ENCODE measurements at places on chromosomes 5 and 9.

DNA sequence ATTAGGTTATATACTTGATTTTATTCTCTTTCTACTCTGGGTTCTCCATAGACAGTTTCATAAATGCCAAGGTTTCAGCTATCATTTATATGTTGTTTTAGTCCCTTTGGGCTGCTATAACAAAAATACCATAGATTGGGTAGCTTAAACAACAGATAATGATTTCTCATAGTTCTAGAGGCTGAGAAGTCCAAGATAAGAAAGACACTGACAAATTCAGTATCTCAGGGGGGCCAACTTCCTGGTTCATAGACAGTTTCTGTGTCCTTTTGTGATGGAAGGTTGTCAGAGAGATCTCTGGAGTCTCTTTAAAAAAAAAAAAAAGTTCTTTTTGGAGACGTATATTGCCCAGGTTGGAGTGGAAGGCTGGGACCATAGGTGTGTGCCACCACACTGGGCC lies 113.3 kb downstream of the SCAMP1 start:
- DNase-seq = no peak

GRCh38 chr9:23824830-23825591 lies 1.0 kb downstream of the ELAVL2 start:
- no peak for DNase-seq

DNA sequence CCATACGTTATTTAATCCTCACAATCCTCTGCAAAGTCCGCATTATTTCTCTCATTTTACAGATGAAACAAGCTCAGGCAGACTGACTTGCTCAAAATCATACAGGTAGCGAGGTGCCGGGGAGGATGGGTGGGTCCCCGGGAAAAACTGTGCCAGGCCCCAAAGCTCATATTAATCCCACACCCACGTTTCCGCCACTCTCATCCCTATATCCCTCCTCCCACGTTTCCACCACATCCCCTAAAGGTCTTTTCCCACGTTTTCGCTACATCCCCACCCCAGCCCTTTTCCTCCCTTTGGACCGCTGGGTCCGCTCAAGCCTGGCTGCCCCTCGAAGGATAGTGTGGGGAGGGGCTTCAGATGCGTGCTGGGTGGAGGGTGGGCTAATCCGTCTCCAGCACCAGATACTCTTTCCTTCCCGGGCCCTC lies 434 bp upstream of the FSD1L start:
- peak; percentile 32 for DNase-seq

DNA sequence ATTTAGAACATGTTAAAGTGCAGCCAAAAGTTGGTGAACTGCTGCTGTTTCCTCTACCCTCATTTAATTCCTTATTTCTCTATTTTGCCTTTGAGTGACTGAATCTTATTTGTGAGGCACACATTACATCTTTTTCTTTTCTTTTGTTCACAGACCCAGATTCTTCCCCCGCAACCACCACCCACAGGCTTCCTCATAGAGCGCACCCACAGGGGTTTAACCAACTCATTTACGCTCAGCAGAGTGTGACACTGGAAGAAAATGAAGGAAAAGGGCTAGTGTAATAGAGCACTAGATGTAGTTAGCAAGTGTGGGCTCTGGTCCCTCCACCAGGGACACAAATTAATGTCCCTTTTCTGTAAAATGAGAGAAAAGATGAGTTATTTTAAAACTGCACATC lies 200.7 kb downstream of the PARP8 start:
- DNase-seq = no peak

DNA sequence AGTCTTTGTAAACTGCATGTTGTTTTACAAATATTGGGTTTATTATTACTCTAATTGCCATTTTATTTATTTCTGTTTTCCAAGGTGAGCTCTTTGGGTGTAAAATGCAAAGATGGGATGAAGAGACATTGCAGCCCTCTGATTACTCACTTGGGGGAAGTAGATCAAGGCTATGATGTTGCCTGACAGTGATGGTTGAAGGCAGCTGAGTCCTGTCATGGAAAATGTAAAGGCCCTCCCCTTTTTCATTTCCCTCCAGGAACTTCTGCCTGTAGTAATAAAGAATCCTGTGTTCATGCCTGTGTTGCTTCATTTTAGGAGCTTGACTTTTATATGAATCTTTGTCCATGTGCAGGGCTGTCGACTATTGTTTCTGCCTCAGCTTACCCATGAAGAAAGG lies 605.4 kb upstream of the CLINT1 start:
- DNase-seq = no peak

- DNase-seq = no peak
These were observed 7.0 kb upstream of the MRNIP start for GRCh38 chr5:179865491-179866240.

GRCh38 chr5:141597394-141597793 lies 21.4 kb downstream of the DIAPH1 start:
- DNase-seq = no peak

GRCh38 chr5:73198833-73199592 lies 26.0 kb downstream of the TMEM174 start:
- DNase-seq = no peak

DNA sequence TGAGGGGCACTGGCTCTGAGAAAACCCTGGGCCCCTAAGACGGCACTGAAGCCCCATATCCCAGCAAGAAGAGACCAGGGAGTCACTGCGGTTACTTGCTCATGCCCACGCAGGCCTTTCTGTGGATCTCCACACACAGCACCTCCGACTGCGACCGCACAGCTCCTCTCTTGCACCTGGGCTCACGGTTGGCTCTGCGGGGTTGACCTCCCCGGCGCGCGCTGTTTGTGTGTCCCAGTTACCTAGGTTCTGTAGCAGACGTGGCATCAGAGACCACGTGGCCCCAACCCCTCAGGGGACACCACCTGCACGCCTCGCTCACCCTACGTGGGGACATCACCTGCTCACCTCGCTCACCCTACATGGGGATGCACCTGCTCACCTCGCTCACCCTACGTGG lies 12.7 kb downstream of the LPCAT1 start:
- no peak for DNase-seq

DNA sequence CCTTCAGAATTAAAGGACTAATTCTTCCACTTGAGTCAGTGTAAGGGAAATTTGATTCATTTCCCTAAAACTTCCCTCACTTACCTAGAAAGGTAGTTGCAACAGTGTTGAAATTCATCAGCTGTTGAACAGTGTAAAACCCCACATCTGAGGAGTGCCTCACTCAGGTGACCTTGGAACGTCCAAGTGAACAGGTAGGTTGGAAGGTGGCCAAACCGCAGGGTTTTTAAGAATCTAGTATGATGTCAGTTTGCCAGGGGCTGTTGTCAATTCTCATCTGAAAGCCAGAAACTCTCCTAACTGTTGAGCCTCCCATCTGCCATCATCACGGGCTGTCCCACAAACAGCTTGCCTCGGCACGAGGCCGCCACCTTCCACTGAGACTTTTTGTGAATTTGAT lies 105.7 kb downstream of the TMEM174 start:
- no peak for DNase-seq

DNA sequence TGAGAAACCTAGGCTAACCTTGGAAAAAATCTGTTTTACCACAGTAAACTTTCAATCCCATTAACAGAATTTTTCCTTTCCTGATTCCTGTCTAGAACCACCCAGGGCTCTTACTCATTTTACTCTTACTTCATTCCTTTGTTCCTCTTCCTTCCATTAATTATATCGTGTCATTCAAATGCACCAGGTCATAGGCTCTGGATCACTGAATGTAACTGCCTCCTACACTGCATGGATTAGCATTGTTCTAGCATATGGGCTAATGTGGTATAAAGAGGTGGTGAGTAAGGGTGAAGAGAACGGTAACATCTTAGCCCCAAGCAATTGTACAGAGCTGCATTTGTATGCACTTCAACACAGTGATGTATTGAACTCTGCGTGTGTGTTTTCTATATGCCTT lies 49.5 kb upstream of the SPINK5 start:
- no peak for DNase-seq

DNA sequence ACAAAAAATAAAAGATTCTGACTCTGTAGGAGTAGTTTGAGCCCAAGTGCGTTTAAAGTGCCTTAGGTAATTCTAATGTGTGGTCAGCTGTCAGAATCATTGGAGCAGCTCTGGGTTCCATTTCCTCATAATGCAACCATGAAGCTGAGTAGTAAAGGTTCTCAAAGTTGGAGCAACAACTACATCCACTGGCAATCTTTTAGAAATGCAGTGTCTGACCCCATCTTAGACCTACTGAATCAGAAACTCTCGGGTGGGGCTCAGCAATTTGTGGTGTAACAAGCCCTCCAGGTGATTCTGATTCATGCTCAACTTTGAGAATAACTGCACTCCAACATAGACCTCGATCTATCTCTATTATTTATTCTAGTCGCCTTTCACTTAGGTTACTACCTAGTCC lies 7.6 kb upstream of the ALDH1A1 start:
- no peak for DNase-seq

DNA sequence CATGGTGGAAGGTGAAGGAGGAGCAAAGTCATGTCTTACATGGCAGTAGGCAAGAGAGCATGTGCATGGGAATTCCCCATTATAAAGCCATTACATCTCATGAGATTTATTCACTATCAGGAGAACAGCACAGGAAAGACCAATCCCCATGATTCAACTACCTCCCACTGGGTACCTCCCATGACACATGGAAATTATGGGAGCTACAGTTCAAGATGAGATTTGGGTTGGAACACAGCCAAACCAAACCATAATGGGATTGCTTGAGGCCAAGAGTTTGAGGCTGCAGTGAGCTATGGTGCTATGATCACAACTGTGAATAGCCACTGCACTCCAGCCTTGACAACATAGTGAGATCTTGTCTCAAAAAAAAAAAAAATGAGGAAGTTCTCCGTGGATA lies 581.8 kb downstream of the TAF11L14 start:
- no peak for DNase-seq

- DNase-seq = no peak
These were observed 10.4 kb downstream of the UIMC1 start for GRCh38 chr5:176995896-176996767.

DNA sequence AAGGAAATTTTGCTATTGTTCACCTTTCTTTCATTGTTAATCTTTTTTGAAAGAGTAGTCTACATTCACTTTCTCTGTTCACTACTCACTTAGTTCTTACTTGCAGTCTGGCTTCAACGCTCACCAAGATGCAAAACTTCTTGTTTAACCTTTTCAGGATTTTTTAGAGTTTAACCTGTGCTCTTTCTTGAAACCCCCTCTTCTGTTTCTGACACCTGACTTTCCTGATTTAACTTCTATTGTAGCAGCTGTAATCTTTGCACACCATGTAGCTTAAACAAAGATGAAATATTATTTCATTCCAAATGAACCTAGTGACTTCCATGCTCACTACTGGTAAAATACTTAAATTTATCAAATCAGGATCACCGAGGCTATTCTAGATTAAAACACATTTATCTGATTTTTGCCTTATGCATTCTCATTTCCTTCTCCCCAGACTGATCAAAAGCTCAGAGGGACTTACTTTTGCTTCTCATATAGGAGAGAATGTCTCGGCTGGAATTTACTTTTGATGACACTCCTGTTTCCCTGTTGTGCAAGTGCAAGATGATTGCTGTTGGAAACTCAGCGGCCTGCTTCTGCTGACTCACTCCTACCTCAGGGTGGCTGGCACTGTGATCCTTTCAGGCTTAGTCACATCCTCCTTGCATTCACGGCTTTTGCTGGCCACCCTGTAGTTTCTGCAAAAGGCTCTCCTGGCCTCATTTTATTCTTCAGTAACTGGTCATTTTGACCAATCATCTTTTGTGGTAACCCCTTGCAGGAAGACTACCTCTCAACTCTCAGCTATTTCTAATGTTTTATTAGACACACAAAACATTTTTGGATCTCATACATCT lies 109.3 kb upstream of the IFNE start:
- peak; percentile 100 for DNase-seq

DNA sequence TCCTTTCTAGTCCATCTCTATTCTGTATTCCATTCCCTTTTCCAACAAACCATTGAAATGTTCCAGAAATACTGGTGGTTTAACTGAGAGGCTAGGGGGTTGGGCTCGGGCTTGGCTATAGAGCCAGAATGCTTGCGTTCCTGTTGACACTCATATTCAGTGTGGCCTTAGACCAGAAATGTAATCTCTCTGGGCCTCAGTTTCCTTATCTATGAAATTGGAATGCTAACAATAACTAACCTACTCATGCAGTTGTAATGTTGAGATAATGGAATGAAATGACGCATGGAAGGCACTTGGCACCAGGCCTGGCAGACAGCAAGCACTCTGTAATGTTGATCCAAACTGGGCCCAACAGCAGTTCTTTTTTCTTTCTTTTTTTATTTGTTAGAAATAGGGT lies 26.8 kb downstream of the JADE2 start:
- DNase-seq = peak; percentile 41

DNA sequence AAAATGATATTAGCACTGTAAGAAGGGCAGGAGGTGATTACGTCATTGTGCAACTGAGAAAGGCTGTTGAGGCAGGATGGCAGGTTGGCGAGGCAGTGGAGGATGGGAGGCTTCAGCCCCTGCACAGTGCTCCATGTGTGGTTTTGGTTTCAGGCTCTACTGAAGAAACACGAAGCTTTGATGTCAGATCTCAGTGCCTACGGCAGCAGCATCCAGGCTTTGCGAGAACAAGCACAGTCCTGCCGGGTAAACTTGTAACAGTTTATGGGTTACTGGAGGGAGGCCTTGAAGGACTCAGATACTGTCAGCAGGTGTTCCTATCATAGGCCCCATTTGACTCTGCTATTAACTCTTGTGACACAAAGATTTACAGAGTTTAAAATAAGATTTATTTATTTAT lies 35.1 kb downstream of the SPTAN1 start:
- no peak for DNase-seq

- no peak for DNase-seq
These were observed 82.7 kb downstream of the DOCK8 start for GRCh38 chr9:297104-297972.

GRCh38 chr9:135081731-135082130 lies 5.7 kb upstream of the OLFM1 start:
- DNase-seq = no peak

GRCh38 chr5:3642231-3642630 lies 46.6 kb downstream of the IRX1 start:
- no peak for DNase-seq

DNA sequence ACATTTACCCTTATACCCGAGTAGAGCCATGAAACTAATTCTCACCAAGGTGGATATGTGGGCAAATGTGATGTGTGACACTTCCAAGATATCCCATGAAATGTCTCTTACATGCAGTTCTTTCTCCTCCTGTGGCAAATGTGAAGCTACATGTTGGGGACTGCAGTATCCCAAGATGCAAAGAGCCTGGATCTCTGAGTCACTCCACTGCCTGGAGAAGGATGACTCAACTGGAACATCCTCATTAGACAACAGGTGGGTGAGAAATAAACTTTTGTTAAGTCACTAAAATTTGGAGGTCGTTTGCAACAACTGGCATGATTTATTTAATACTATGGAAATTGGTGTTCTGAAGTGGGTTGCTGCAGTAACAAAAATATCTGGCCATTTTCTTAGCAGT lies 36.5 kb upstream of the TENT4A start:
- DNase-seq = peak; percentile 51

All from RKO (cell line).